Neural crest cell (in vitro differentiated cells): ENCODE measurements at places on chromosomes 2 and 18.

- no peak for DNase-seq
Measured at GRCh38 chr2:217404236-217404760, 544.4 kb upstream of the TNP1 start.

- DNase-seq = no peak
Measured at GRCh38 chr2:216657980-216658379, 24.8 kb downstream of the IGFBP2 start.

- DNase-seq = no peak
Measured at GRCh38 chr2:99865818-99866676, 276.3 kb downstream of the AFF3 start.

- DNase-seq = no peak
Measured at GRCh38 chr2:12606472-12607000, 110.2 kb upstream of the TRIB2 start.

GRCh38 chr2:102618452-102619413 lies 620 bp upstream of the SLC9A2 start:
- DNase-seq = peak; percentile 23

DNA sequence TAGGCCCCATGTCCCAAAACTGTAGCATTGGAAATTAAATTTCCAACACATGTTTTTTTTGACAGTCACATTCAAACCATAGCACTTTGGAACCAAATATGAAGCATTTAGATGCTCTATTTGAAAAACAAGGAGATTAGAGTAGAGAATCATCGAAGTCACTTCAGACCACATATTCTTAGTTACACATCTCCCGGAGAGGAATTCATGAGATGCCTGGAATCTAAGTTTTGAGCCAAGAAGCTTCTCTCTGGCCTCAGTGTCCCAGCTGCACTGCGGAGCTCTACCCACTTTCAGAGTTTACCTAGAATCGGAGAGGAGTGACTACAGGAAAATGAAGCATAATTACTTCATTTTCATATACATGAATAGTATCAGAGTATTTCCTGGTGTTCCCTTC lies 385.9 kb downstream of the TNS1 start:
- DNase-seq = no peak

- no peak for DNase-seq
Measured at GRCh38 chr18:8701546-8702118, 3.7 kb upstream of the MTCL1 start.

GRCh38 chr2:128695646-128696220 lies 377.1 kb upstream of the HS6ST1 start:
- no peak for DNase-seq

DNA sequence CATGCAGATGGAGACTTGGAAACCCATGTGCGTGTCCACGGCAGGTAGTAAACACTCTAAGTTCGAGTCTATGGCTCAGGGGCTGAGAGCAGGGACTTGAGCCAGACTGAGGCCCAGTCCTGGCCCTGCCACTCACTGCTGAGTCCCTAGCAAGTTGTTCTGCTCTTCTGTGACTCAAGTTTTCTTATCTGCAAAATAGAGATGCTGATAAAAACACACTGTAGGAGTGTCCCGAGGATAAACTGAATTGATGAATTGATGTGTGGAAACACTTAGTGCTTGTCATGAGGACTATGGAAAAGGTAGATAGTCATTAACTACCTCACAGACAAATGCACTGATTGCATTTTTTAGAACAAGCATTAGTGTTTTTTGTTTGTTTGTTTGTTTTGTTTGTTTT lies 73.2 kb downstream of the BOLA3 start:
- DNase-seq = no peak

GRCh38 chr18:45820106-45820745 lies 5.2 kb upstream of the SIGLEC15 start:
- DNase-seq = no peak

DNA sequence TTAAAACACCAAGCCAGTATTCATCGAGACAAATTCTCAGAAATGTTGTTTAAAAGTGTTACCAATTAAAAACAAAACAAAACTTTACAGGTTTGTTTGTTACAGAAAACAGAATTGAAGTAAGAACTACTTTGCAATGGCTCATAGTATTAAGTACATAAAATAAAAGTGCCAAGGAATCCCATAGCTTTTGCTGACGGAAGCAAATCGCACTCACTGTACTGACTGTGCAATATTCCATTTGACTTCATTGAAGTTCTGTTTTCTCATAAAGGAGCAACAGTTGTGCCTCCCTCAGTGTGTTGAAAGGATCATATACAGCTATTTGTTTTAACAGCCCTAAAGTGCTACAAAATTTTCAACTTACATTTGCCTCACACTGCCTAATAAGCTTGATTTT lies 507.8 kb downstream of the SPAG16 start:
- no peak for DNase-seq

DNA sequence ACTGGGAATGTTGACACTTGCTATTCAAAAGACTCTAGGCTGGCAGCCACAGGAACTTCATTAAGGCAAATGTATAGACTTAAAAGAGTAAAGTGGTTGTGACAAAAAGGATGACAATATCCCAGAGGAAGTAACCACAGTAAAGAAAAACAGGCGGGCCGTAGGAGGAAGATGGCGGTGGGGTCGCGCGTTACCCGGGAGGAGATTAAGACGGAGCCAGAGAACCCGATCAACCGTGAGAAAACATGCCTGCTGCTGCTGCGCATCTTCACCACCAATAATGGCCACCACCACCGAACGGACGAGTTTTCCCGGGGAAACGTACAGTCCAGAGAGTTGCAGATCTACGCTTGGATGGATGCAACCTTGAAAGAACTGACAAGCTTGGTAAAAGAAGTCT lies 14.0 kb upstream of the NEUROD1 start:
- DNase-seq = no peak

GRCh38 chr18:6401687-6402086 lies 13.0 kb downstream of the L3MBTL4 start:
- peak; percentile 18 for DNase-seq

DNA sequence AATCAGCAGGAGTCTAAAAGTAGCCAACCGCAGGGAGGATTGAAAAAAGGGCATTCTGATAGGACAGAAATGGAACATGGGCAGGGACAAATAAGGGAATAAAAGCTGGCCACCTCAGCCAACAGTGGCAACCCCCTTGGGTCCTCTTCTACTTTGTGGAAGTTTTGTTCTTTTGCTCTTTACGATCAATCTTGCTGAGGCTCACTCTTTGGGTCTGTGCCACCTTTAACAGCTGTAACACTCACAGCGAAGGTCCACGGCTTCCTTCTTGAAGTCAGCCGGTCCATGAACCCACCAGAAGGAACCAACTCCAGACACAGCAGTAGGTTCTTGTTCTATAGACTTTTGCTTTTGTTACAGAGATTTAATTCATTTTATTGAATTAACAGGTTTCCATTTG lies 285.4 kb upstream of the CDH20 start:
- DNase-seq = no peak

GRCh38 chr2:187365315-187365714 lies 82.7 kb downstream of the CALCRL start:
- DNase-seq = no peak

DNA sequence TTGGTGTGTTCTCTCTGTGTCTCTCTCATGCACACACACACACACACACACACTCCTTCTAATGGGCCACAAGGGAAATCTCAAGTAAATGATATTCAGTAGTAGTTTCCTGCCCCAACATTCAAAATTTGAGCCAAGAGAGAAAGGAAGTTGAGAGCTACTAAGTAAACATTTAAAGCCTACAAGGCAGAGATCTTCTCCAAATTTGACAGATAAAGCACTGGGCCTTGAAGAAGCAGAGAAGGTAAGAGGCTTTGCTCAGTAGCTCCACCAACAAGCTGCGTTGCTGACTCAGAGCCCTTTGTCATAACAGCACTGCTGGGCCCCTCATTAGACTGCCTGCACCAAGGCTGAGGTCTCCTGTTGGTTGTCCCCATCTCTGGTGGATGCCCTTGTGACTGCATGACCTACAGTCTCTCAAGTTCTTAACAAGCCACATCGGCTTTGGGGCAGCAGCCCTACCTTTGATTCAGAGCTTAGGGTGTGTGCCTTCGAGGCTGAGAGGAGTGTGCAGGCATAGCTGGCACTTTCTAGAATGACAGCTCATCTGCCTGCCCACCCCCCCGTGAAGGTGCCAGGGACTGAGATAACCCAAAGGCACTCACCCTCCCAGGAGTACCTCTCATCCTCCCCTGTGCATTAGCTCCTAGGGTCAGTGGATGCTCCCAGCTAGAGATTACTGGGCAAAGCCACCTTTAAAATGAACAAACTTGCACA lies 32.3 kb upstream of the NEB start:
- DNase-seq = no peak

- peak; percentile 59 for DNase-seq
Measured at GRCh38 chr2:197378494-197379307, 56.1 kb downstream of the SF3B1 start.

DNA sequence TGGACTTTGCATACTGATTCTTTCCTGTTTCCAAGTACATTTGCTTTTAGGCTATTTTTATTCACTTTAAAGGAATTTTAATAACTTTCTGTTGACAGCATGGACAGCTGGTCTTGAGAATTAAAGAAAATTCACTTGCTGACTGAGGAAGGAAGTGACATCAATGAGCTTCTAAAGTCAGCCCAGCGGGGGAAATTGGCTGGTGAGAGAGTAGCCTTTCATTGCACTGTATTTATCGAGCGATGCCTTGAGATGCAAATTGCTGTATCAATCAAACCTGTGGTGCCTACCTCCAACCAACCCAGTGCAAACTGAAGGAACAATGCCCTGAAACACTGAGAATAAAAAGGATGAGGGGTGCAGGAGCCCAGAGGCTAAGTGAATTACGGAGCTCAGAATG lies 91.4 kb upstream of the AQP4 start:
- peak; percentile 12 for DNase-seq

DNA sequence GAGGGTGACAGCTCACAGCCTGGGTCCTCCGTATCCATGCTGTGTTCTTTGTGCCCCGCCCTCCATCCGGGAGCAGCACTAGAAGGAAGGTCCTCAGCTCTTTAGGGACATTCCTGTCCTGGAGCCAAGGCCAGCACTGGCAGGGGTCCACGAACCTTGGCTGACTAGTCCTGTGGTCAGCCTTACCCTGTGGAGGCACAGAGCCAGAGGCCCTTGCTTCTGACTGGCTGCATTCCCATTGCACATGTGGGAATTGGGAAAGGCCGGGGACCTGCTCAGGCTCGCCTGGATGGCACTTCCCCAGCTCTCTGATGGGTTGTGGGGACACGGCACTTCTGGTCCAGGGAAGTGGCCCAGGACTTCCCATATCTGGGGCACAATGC lies 24.9 kb upstream of the RHOB start:
- DNase-seq = no peak

GRCh38 chr2:171523088-171524017 lies 1.1 kb downstream of the CYBRD1 start:
- DNase-seq = peak; percentile 53

DNA sequence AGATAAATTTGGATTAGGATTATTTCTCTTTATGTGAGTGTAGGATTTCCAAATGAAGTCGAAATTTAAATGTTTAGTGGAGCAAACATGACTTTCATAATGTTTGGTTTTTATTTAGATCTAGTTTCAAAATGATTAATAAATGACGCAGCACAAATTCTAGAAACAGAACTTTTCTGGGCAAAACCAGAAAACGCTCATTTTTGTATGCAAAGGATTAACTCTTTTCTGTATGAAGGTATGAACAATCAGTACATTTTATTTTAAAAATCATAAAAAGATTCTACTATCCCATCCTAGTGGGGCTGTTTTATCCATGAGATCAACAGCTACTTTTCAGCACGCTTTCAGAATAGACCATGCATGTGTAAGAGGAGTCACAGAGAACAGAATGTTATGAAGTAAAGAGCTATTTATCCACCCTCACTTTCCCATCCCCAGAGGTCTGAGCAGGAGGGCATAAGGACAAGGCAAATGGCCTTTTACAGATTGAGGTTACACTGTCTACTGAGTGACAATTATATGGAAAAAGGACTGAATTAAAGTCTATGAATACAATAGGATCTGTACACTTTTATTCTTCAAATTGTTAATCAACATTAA lies 270.8 kb downstream of the ZEB2 start:
- no peak for DNase-seq

DNA sequence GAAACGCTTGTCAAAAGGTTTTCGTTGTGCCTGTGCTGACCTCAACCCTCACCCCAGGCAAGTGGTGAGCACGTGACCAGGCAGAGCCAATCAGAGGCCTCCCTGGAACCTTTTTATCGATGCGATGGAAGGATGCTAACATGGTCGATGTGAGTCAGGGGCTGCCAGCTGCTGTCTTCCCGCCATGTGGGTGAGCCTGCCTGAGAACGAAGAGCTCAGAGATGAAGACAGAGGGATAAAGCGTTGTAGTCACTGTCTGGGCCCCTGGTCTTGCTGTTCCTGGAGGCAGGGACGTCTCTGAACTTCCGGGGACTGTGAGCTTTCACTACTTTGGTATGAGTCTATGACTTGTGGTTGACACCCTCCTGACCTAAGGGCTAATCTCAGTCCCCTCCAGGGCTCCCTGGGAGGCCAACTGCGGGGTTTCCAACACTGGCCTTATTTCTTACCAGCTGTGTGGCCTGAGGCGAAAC lies 18.6 kb downstream of the DNMT3A start:
- DNase-seq = peak; percentile 38

DNA sequence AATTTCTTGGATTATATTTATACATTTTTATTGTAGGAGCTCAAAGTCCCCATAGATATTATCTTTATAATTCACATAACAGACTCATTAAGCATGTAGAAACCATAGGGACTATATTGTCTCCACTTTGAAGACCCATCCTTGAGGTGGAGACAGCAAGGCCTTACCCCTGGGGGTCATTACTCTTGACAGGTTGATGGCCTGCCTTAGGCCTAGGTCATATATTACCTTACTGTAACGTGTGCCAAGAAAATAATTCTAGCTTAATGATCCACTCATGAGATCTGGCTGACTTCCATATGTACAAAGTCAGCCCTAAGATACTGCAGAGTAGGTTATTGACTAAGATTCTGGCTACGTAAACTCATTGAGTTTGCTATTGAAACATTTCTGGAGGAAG lies 65.4 kb upstream of the GLS start:
- DNase-seq = no peak
